Right hindlimb (tissue), 1 donor: ENCODE measurements at places on chromosomes 1 and 21.
A peak's percentile ranks its signal among the peaks of the same experiment; 100 is the strongest.

GRCh38 chr1:234782791-234783190 is 172.8 kb upstream of the IRF2BP2 start:
- DNase-seq = peak; percentile 49

- DNase-seq = no peak
These were observed 252.4 kb downstream of the FGGY start for GRCh38 chr1:59549066-59549837.

DNA sequence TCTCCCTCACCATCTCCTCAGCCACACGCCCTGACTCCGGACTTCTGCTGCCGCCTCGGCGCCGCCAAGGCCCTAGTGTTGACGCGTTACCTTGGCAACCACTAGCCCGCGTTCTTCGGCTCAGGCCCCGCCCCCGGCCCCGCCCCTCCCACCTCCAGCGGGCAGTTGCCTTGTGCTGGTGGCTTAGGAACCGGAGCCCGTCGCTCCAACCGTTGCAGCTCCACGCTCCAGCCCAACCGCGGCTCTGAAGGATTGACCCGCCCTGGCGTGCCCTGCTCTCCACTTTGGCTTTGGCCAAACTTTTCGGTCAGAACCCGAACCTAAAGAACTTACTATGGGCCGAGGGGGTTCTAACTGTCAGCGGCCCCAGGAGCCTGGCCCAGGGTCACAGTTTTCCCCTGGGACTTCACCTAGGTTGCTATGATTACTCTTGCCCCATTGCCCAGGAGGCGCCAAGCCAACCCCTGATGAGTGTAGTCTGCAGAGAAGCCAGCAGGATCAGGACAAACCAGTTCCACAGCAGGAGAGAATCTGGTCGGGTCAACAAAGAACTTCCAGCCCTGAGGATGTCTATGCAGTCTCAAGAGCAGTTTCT is at the start of gene CFAP45:
CFAP45 (minus strand) TSS at position 80 of the 595 bp plus-strand sequence; CDS start at position 13, 67 bp downstream.
- DNase-seq = peak; percentile 87

- DNase-seq = no peak
These were observed 10.4 kb downstream of the RBBP5 start for GRCh38 chr1:205111354-205111753.

DNA sequence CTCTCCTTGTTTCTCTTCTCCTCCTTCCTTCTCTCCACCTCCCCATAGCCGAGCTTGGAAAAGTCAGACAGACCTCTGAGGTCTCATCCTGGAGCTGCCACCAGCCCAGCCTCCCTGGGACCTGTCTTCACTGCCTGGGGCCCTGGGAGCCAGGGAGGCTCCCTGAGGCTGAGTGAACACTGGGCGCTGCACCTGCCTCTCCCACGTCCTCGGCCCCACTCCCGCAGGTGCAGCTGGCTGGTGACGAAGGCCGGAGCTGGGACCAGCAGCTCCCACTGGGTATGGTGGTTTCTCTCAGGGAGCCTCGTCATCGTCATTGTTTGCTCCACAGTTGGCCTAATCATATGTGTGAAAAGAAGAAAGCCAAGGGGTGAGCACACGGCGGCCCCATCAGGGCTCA is 5.3 kb downstream of the TNFRSF14 start:
- no peak for DNase-seq

- peak; percentile 94 for DNase-seq
These were observed at the start of gene ATF6 for GRCh38 chr1:161766102-161766981. Gene ATF6 (plus strand): TSS chr1:161766320. CDS start chr1:161766361, 41 bp downstream.

GRCh38 chr1:169321539-169321938 is 46.1 kb downstream of the NME7 start:
- DNase-seq = no peak

GRCh38 chr1:171061425-171062143 is 29.1 kb upstream of the FMO3 start:
- no peak for DNase-seq

GRCh38 chr21:26686278-26686677 is 113.2 kb upstream of the CYYR1 start:
- no peak for DNase-seq

DNA sequence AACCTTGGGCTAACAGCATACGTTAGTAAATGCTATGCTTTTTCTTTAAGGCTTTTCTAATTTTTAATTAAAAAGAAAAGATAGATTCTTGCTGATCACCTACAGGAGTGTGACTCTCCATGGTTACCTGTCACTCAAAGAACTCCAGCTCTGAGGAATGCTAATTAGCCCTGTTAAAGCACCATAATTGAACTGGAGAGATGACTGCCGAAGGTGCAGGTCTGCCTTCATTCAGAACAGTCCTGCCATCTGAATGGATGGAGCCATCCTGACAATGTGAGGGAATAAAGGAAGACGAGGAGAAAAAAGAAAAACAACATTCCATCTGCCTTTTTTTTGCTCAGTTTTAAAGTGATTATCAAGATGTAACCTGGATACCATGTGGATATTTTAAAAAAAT is 94.6 kb downstream of the ATP6V1G3 start:
- no peak for DNase-seq

DNA sequence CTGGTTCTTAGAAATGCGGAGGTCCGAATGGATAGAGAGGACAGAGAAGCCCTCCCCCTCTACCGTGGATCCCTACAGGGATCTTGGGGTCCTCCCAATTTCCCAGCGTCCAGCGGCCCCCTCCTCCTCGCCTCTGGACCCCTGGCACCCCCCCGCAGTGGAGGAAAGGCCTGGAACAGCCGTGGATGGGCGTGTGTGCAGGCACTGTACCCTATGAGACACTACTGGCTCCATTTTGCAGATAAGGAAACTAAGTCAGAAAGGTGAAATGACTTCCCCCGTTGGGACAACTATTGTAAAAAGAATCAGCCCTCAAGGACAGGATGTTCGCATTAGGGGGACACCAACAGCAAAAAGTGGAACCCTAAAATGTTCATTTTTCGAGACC is 931 bp upstream of the CLSTN1 start:
- DNase-seq = no peak

GRCh38 chr1:85347908-85348307 is 71.5 kb upstream of the BCL10 start:
- no peak for DNase-seq

- DNase-seq = no peak
These were observed 2.5 kb downstream of the FNDC10 start for GRCh38 chr1:1597275-1597930.

- DNase-seq = no peak
These were observed 1.9 kb upstream of the STMN1 start for GRCh38 chr1:25908161-25908560.

DNA sequence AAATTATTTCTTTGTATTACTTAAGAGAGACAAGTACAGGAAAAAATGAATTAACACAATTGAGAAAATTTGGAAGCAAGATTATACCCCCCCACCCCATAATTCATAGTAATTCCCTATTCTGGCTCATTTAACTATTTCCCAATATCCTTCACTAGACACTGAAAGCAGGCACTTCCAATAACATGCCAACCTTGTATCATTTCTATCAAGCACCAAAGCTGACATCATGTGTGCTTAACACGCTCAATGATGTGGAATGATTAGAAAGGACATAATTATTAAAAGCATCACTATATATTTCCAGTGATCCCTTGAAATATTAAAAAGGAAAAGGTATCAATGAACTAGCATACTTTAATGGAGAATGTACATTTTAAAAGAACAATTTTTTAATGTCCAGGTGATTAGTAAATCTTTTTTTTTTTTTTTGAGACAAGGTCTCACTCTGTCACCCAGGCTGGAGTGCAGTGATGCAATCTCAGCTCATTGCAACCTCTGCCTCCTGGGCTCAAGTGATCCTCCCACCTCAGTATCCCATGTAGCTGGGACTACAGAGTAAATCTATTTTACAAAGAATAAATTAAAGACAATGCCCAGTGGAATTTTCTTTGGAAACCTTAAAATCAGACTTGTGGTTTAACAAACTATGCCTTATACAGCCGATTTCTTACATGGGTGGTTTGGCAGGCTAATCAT is 443.9 kb downstream of the DSCAM start:
- DNase-seq = no peak

DNA sequence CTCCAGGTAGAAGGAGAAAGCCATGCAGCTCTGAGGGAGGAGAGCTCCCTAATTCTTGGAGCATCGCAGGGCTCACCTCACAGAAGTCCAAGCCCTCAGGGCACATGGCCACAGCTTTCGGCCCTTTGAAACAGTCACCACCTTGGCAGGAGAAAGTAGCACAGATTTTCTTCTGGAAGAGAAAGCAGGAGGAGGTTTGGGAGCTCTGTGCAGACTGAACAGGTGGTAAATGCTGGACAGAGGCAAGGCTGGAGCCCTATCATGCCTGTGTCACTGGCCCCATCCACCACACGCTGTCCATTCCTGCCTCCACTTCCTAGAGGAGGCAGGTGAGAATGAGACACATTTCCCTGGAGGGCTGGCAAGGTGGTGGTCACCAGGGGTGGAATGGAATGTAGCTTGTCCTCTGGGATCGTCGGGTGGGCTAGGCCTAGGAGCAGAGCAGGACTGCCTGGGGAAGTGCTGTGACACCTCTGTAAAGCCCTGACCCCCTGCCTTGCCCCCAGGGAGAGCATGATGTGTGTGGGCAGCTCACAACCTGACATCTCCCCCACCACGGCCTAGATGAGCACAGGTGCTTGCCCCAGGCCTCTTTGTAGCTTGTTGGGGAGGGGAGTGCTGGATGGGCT is 2.8 kb upstream of the INPP5B start:
- no peak for DNase-seq

GRCh38 chr1:42815941-42816584 is 859 bp upstream of the ERMAP start:
- DNase-seq = peak; percentile 45

DNA sequence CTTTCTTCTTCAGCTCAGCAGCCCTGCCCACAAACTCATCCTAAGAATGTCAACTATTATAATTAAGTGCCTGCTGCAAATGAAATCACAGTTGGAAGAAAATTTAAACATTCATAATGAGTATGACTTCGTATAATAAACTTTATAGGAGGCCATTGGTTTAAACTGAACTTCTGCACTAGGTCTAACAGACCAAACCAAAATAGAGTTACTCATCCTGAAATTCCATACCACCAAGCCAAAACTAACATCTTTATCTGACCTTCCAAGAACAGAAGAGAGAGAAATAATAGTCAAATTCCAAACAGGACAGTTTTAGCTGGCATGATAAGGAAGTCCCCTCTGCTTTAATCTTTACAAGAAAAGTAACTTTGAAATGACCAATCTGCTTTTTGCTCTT is 472.4 kb upstream of the PRMT6 start:
- DNase-seq = no peak

GRCh38 chr1:246319083-246319714 is 187.9 kb downstream of the SMYD3 start:
- no peak for DNase-seq

GRCh38 chr1:22412932-22413727 is 38.5 kb upstream of the ZBTB40 start:
- no peak for DNase-seq

- no peak for DNase-seq
These were observed 327.4 kb downstream of the TBX15 start for GRCh38 chr1:118660769-118661168.

DNA sequence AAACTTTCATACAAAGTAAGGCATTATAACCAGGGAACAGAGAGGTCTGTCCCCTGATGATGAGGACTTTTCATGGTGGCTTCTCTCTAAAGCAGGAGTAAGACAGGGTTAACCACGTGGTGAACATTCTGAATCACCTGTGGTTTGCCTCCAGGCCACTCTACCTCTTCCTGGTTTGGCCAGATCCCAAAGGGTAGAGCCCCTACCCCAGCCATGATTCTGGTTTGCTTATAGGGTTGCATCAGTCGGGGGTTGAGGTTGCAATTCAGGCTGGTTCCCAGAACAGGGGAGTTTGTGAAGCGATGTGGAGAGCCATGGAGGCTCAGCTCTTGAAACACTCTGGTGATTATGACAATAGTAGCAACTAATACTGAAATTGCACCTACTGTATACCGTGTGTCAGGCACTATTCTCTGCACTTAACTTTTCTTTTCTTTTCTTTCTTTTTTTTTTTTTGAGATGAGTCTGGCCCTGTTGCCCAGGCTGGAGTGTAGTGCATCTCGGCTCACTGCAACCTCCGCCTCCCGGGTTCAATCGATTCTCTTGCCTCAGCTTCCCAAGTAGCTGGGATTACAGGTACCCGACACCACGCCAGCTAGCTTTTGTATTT is 8.3 kb downstream of the CNR2 start:
- DNase-seq = no peak

DNA sequence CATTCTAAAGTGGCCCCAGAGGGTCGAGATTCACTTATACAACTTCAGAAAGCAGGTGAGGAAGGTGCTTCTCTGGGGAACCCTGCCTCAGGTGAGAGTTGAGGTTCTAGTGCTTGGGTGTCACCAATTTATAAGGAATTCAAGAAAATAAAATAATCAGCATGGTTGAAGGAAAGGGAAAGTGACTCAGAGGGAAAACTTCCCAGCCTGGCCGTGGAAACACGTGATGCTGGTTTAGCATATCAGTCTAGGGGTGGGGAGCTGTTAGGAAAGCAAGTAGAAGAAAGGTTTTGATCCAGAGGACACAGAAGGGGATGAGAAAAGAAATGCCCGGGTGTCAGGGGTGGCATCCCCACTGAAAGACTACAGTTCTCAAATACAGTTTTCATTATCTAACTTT is 37.7 kb upstream of the TMEM125 start:
- DNase-seq = no peak

DNA sequence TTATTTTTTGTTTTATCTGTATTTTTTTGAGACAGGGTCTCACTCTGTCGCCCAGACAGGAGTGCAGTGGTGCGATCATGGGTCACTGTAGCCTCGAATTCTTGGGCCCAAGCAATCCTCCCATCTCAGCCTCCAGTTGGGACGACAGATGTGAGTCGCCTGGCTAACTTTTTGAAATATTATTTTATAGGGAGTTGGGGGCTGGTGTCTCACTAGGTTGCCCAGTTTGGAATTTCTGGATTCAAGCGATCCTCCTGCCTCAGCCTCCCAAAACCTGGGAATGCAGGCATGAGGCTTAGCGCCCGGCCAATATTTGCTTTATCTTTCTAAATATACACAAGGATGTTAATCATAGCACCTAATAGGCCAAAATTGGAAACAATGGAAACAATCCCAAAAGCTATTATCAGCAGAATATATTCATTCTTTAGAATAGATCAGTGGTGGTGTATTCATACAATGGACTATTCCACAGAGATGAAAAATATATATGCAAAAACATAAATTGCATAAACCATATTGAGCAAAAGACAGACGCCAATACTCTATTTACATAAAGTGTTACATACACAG is 55.9 kb downstream of the DAP3 start:
- no peak for DNase-seq

- no peak for DNase-seq
These were observed 16.2 kb downstream of the KCTD3 start for GRCh38 chr1:215583185-215583749.

DNA sequence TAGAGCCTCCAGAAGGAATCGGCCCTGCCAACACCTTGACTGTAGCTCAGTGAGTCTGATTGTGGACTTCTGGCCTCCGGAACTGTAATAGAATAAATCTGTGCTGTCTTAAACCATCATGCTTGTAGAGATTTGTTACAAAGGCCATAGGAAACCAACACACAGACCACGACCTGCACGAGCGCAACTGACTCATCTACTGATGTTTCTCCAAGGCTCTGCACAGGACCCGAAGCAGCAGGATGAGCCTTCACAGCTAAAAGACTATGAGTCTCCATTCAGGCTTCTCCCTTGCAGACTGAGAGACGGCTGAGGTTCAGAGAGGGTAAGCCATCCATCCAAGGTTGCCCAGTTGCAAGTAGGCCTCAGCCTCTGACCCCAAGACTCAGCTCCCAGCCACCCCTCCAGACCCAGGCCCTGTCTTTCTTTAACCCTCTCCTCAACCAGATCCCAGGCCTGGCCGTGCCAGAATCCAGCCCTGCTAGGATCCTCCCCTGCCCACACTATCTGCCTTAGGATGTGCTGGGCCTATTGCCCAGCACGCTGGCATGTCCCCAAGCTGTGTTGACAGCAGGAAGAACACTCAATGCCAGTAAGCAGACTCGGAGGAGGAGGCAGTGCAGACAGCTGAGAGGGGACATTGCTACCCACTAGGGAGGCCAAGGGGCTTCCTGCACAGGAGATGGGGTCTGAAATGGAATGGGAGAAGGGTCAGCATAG is 109.0 kb downstream of the HMGB4 start:
- DNase-seq = peak; percentile 27
